ENCODE measurements at places on chromosomes 5 and 9.

- no peak for DNase-seq
Observed at GRCh38 chr9:133360400-133361393, 4.3 kb downstream of the SURF2 start.

- no peak for DNase-seq
Observed at GRCh38 chr5:179250561-179251225, 94.6 kb downstream of the ADAMTS2 start.

DNA sequence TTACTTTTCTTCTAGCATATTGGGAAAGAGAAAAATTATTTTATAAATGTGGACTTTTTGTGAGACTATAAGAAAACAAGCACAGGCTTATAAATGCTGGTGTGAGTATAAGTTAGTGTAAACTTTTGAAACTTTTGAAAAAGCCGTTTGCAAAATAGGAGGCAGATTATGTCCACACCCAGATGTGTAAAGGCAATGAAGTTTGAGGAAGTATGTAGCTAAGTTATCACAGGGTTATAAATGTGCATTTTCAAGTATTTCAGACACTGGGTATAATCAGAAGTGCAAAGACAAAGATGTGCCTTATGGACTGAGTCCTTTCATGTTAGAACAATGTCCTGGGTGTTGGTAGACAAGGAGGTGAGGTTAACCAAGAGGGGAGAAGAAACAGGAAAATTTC, 85.5 kb downstream of the ANXA1 start:
- DNase-seq: no peak

- no peak for DNase-seq
Observed at GRCh38 chr9:12640016-12640587, 53.1 kb upstream of the TYRP1 start.

- DNase-seq: no peak
Observed at GRCh38 chr5:37738057-37738691, 101.7 kb downstream of the GDNF start.

DNA sequence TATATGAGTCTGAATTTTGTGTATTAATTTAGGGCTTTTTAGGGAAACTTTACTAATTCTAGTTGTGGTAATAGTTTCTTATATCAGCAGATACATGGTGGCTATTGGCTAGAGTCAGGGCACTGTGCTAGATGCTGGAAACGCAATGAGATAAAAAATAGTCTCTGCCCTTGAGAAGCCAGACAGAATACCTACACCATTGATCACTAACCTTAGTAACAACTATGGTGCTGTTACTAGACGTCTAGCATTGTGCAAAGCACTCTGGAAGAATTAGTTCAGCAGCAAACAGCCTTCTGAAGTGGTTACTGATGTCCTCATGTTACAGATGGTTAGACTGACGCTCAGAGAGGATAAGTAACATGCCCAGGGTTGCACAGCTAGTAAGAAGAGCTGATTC, 61.8 kb downstream of the GDA start:
- no peak for DNase-seq

GRCh38 chr5:75823811-75824210, 106.6 kb upstream of the POC5 start:
- DNase-seq: no peak

- DNase-seq: no peak
Observed at GRCh38 chr9:91180240-91180929, 181.3 kb downstream of the AUH start.

DNA sequence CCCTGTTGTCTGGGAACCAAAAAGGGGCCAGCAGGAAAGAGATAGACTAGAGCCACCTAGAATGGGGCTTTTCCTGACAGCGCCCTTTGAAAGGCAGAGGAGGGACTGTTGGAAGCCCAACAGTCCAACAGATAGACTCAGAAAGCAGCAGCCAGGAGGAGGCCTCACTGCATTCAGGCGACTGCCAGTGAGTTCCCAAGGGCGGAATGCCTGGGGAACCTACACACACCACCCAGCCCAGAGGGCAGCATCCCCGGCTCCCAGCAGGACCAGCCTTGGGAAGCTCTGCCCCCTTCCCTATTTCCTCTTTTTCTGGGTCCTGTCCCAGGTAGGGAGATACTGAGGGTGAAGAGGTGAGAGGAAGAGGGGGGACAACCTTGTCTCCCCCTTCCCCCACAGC, 192.4 kb upstream of the KLF4 start:
- no peak for DNase-seq

DNA sequence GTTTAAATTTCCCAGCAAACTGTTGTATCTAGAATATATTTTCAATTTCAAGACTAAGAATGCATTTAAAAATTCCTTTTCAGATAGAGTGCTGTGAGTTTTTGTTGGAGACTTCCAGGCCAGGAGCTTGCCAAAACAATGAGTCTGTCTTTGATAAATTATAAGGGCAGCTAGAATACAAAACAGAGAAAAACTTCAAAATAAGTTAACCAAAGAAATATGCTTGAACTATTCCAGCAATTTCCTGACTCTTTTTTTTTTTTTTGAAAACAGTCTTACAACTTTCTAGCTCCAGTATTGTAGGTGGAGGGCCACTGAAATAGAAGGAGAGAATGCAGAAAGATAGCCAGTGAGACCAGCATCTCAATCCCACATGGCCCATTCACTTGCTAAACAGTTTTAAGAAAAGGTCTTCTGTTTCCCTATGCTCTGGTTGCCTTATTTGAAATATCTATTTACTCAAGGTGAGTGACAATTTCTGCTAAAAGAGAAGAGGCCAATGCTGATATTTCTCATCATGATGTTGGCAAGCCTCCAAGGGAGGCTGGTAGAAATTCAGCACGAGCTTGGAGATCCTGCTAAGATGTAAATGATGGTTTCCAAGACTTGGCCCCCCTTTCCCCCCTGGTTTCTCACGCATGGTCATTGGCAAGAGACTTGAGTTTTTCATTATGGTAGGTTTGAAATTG, 103.2 kb downstream of the USP20 start:
- no peak for DNase-seq

GRCh38 chr9:137326445-137327065, 24.5 kb upstream of the NRARP start:
- no peak for DNase-seq

- DNase-seq: no peak
Observed at GRCh38 chr9:76901801-76902200, 4.1 kb downstream of the PRUNE2 start.

DNA sequence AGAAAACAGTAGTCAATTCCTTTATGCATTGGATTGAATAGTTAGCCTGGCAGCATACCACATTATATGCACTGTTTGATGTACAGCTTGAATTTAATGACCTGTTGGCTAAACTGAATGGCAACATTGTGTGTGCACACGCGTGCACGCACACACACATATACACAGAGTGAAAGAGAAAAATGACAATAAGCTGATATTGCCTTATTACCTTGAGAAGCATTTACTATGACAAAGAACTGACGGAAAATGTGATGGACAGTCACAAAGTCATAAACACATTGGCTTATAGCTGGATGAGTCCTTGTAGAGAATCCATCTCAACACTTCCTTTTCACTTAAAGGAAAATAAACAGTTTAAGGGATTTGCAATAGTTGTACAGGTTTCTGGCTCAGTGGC, 15.5 kb downstream of the JAKMIP2 start:
- no peak for DNase-seq

- no peak for DNase-seq
Observed at GRCh38 chr9:135356796-135357195, 122.8 kb upstream of the PPP1R26 start.

GRCh38 chr9:124479947-124480620, 27.1 kb downstream of the NR5A1 start:
- no peak for DNase-seq

DNA sequence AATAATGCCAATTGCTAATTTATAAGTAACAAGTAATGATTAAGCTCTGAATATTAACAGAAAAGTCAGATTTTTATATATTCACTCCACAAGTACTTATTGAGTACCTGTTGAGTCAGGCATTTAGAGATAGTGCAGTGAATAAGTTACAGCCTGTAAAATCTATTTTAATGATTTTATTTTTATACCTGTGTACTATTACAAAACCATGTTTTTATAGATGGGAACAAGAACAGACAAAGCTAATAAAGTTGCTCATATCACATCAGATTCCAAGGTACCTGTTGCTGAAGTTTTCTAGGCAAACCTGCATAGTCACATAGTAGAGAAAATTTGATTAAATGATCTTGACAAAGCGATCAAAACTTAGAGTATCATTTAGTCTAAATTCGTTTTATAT, 623.7 kb downstream of the EFNA5 start:
- DNase-seq: no peak

DNA sequence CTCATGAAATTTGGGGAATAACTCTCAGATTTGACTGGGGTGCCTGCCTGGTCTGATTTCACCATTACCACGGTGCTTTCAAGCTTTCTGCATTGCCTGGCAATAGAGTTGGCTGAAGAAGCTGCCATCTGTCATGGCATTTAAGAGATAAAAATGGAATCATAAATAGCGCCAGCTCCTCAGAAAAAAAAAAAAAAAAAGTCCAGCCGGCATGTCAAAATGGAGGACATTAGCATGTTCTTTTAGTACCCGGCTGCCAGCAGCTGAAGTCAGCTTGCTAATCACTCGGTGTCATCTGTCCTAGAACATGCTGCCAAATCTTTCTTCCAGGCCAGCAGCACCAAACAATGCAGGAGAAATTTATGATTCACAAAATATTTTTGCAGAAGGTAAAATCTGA, 57.7 kb upstream of the CER1 start:
- no peak for DNase-seq

DNA sequence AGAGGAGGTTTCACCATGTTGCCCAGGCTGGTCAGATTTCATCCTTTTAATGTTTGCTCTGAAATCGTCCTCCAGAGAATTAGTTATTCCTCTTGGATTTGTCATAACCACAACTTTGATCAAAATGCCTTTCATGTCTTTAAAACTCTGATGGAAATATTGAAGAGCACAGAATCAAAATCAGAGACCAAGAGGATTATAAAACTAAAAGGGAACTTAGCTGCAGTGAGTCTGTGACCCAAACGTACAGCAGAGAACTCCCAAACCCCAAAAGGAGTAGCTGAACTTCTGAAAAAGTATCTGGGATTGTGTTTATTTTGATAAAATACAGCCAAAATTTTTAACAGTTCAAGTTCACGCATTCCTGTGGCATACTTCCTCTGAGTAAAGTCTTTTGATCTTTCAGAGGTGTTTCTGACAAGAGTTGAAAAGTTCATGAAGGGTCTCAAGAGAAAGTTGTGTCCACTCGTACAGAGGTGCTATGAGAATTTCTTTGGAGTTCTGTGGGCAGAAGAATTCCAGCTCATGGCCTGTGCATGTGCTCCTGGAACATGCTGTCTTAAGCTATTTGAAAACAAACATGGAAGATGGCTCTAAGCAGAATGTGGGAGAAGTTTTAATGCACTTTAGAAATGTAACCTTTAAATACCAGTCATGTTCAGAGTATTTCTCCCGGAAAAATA, 124.0 kb downstream of the ESM1 start:
- no peak for DNase-seq

GRCh38 chr9:81685763-81686613, 3.4 kb downstream of the TLE1 start:
- no peak for DNase-seq

DNA sequence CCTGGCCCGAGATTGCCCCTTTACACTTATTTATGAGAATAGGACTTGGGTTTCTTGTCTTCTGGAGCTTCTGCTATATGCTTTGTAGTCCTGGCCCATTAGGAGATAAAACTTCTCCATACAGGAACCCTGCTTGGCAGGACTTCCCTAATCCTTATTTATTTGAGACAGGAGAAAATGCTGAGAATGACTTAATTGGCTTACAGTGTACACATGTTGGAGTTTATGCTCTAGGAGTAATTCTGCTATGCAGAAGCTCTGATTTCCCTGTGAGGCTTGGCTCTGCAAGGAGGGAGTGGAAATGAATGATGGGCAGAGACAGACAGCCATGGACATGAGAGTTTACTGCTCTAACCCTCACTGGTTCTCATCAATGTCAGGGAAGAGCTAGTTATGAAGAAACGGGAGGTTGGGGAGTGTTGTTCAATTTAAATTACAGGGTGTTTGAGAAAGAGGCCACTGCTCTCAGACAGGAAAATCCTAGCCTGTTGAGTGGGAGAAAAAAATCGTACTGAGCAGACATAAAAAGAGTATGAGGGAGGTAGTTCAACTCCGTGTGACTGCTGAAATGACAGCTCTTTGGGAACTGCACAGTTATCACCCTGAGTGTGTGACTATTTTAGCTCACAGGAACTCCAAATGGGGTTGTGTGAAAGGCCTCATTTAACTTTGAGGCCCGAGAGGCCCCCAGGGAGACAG, 37.5 kb downstream of the ACTBL2 start:
- no peak for DNase-seq

GRCh38 chr5:103258957-103259704, 568 bp downstream of the MACIR start:
- DNase-seq: peak; percentile 28

- no peak for DNase-seq
Observed at GRCh38 chr9:115106001-115106400, 12.0 kb downstream of the TNC start.

DNA sequence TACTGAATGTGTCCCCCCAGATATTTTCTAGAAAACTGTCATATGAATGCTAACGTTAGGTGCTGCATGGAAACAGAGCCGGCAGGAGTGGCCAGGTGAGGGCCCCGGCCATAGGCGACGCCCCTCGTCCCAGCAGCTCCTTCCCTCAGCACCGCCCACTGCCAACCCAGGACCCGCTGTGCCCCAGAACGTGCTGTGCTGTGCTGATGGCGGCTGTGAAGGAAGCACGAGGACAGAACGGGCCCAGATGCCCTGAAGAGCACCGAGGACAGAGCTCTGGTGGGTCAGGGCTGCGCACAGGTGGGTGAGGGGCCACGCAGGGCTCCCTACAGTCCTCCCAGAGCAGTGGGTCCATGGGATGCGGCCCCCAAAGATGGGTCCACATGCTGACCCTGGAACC, 30.3 kb downstream of the LPCAT1 start:
- no peak for DNase-seq

GRCh38 chr5:173354645-173355044, 26.4 kb upstream of the STC2 start:
- DNase-seq: no peak

- DNase-seq: no peak
Observed at GRCh38 chr5:129356846-129357245, 103.3 kb upstream of the ADAMTS19 start.

DNA sequence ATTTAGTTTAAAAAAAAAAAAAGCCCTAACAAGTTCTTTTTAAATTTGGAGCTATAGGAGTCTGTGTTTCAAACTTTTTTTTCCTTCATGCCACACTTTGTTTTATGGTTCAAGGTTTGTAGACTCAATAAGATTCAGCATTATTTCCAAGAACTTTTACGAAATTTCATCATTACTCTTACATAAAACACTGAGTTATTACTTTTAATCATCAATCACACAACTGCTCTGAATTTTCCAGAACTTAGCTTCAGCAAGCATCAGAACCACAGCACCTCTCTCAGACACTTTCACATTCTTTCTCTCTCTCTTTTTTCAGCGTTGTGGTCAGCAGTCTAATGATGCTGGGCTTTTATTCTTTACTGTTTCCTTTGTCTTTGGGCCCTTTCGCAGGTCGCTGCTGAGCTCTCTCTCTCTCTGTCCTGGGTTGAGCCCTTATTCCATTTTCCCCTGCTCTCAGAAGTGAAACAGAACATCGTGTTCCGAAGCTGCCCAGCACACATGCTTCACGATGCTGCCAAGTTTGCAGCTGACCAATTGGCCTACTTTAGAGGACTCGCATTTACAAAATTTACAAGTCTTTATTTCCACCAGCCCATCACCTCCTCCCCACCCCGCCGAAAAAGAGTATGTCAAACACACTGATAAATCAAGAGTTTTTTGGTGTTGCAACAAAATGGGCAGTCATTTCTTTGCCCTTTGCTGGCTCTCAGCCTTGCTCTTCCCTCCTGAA, 44.6 kb upstream of the PIK3R1 start:
- no peak for DNase-seq

GRCh38 chr9:23319092-23319491, 506.9 kb downstream of the ELAVL2 start:
- DNase-seq: no peak
